ENCODE measurements at places on chromosomes 16 and 17. TPM values are rescaled to one million over a fixed set of nuclear protein-coding genes. Genes with fewer than 3 reads are reported as not detected.

- DNase-seq = no peak
Measured at GRCh38 chr17:39270923-39271322, 45.2 kb upstream of the STAC2 start.

- DNase-seq = no peak
Measured at GRCh38 chr17:31269578-31269983, 27.5 kb downstream of the OMG start.

GRCh38 chr16:55529018-55529417 is 20.1 kb downstream of the LPCAT2 start:
- no peak for DNase-seq

GRCh38 chr17:34393401-34393800 is 30.4 kb upstream of the CCL1 start:
- DNase-seq = no peak

- DNase-seq = no peak
Measured at GRCh38 chr16:88631384-88631783, 7.0 kb upstream of the IL17C start.

DNA sequence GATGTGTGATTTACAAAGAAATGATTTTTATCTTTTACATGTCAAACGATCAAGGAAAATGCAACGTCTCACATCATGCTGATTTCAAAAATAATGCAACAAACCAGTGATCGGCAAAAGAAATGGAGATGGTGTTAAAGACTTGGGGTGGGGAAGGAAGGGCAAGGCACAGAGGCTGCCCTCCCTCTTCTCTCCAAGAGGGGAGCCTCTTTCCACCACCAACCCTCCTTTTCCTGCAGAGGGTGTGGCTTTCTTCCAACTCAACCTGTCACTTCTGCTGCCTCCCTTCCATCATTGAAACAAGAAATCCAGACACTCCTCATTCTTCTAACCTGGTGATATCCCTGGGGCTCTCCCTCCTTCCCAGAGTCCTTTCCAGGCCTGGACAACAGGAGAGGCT is 320.8 kb downstream of the SLC39A11 start:
- no peak for DNase-seq

GRCh38 chr17:80898716-80899115 is 92.9 kb upstream of the CHMP6 start:
- DNase-seq = no peak

GRCh38 chr16:54724346-54724925 is 206.2 kb upstream of the IRX5 start:
- no peak for DNase-seq

FBXO47 gene
- total RNA-seq = not detected

DNA sequence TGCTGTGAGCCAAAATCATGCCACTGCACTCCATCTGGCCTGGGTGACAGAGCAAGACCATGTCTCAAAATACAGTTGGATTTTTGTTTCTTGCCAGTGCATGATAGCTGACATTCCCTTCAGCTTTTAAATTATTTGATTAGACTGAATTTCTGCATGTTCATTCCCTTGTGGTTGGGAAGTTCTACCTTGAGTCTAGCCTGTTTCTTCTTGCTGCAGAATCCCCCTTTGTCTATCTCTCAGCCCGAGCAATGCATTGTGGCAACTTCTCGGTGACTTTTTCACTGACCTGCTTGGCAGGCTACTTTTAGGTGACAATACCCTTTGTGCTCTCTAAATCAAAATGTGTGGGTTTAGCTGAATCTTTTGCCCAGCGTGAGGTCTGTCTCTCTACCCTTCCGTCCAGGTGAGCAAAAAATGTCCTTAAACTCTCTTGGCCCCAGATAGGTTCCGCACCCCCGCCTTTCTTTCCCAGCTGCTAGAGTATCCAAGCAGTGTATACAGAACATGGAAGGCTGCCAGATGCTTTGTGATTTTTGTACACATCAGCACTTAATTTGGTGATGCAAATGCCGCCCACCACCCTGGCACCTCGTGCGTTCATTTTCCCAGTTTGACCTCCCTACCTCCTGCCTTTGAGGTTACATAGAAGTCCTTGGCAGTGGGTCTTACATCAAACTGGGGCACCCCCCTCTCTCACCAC is 130.2 kb downstream of the ABCC6 start:
- no peak for DNase-seq

MYADML2 gene
- not detected for total RNA-seq

- no peak for DNase-seq
Measured at GRCh38 chr17:28996554-28997096, 9.2 kb downstream of the SEZ6 start.

- no peak for DNase-seq
Measured at GRCh38 chr16:27965801-27966200, 97.7 kb downstream of the GSG1L start.

DNA sequence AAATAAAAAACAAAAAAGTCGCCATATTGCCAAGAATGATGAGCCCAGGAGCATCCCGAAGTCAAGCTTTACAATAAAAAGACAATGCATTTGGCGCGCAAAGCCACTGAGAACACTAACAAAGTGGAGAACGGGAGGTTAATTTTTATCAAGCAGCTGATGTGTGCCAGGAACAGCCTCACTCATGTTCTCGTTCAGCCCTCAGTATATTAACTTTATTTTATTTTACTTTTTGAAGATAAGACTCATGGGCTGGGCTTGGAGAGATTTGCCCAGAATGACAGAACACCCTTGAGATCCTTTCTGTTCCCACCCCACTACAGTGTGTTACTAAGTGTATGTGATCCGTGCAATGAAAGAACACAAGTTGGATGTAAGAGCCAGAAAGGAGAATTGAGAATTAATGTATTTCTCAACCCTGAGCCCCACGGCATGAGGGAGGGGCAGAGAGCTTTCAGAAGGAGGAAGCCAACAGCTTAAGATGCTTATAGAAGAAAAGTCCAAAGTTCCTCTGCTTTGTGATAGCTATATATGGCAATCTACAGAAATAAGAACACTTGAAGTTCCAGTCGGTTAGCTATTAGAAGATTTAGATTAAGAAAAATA is 48.4 kb downstream of the COTL1 start:
- DNase-seq = no peak

DNA sequence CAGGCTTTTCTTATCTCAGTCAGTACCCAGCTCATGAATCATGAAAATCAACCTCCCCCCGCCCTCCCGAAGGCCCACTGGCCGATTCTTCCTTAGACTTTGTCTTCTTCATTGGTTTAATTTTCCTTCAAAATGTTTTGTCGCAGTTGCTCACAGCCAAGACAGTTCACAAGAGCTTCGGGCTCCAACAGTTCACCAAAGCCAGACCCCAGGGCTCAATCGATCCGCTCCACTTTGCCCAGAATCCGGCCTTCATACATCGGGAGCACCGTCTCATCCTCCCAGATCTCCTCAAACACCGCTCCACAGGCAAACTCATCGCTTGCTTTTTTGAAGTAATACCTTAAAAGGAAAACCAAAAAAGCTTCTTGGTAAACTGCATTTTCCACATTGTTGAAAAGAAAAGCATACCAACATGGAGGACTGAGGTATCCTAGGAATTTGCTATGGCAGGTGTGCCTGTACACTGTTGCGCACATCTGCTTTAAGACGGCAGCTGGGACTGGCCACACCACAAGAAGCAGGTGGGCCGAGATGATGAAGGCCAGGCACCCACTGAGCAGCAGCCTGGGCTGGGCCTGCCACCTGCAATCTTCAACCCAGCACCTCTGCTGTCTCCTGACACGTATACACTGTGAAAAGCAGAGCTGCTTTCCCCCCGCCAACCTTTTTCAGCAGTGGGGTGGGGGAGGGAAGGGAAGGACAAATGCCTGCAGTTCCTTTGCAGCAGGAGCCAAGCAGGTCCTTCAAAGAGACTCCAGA is 31.5 kb downstream of the AXIN2 start:
- DNase-seq = no peak

CALB2 gene
- total RNA-seq = not detected

NGFR gene
- not detected for total RNA-seq
